Activated B cell treated with CpG ODN at 0.5 μM for 24 hours (primary cell): ENCODE measurements at places on chromosomes 4 and X. TPM values are rescaled to one million over a fixed set of nuclear protein-coding genes. Genes with fewer than 3 reads are reported as not detected.

NKX6-1 gene
- not detected in 2 replicates for total RNA-seq

FBXO8 gene
- 15.8 and 17.8 TPM in 2 replicates for total RNA-seq

CFI gene
- not detected in 2 replicates for total RNA-seq

FGD1 gene
- not detected in 2 replicates for total RNA-seq

BST1 gene
- 0.49 TPM in 1 of 2 replicates, not detected in the other for total RNA-seq

GSX2 gene
- total RNA-seq: not detected in 2 replicates

CXCL1 gene
- not detected in 2 replicates for total RNA-seq

CSN1S1 gene
- not detected in 2 replicates for total RNA-seq

ZAR1 gene
- total RNA-seq: not detected in 2 replicates

EVC2 gene
- total RNA-seq: 0.69 and 1.1 TPM in 2 replicates

STK32B gene
- total RNA-seq: 0.20 TPM in 1 of 2 replicates, not detected in the other

FAM53A gene
- total RNA-seq: 0.81 and 1.2 TPM in 2 replicates

TMPRSS11A gene
- not detected in 2 replicates for total RNA-seq

FGF2 gene
- 0.10 and 0.29 TPM in 2 replicates for total RNA-seq

SERPINA7 gene
- not detected in 2 replicates for total RNA-seq

SATL1 gene
- total RNA-seq: not detected in 2 replicates

EIF2S3 gene
- total RNA-seq: 281 and 314 TPM in 2 replicates
